Adrenal gland (tissue), 19 donors: ENCODE measurements at places on chromosomes 1 and 21. TPM values are rescaled to one million over a fixed set of nuclear protein-coding genes. Genes with fewer than 3 reads are reported as not detected.
A peak's percentile ranks its signal among the peaks of the same experiment; 100 is the strongest.

GRCh38 chr1:55143684-55144083 is 71.5 kb downstream of the USP24 start:
- no peaks in the 10 kb centered on the region for H3K27me3 ChIP-seq
- DNase-seq = no peak
- H3K36me3 ChIP-seq = no peaks in the 10 kb centered on the region
- no peak overlapping the region for H3K27ac ChIP-seq

DNA sequence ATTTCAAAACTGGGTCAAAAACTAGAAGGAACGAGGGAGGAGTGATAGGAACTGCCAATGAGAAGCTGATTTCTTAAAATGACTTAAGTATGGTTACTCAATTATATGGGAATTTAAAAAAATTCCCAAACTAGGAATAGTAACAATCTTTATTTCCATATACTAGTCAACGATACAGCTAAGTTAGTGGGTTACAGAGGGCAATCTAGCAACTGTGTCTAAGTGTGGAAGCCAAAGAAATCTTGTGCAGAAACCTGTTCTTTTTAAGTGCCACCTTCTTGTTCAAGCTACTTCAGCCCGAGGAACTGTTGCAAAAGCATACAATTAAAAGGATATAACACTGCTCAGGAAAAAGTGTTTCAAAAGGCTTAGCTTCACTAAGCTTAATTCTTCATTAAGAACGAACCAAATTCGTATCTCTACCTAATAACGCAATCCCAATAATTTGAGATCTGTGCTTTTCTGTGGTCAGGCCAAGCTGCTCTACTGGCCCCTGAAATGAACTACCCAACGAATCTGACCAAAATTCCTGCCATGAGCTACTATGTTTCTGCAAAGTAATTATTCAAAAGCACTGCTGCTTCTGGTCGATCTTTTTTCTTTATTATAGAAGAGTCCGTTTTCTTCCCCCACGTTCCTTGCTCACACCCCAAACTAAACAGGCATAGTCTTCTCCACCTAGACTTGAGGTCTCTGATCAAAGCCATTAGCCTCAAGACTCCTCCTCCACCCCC is 1.8 kb downstream of the USP24 start:
- no peaks in the 10 kb centered on the region for H3K27me3 ChIP-seq
- H3K4me1 ChIP-seq = peaks cover 53% of the 10 kb centered on the region
- H3K4me3 ChIP-seq = peak overlapping the region; percentile 68

DNA sequence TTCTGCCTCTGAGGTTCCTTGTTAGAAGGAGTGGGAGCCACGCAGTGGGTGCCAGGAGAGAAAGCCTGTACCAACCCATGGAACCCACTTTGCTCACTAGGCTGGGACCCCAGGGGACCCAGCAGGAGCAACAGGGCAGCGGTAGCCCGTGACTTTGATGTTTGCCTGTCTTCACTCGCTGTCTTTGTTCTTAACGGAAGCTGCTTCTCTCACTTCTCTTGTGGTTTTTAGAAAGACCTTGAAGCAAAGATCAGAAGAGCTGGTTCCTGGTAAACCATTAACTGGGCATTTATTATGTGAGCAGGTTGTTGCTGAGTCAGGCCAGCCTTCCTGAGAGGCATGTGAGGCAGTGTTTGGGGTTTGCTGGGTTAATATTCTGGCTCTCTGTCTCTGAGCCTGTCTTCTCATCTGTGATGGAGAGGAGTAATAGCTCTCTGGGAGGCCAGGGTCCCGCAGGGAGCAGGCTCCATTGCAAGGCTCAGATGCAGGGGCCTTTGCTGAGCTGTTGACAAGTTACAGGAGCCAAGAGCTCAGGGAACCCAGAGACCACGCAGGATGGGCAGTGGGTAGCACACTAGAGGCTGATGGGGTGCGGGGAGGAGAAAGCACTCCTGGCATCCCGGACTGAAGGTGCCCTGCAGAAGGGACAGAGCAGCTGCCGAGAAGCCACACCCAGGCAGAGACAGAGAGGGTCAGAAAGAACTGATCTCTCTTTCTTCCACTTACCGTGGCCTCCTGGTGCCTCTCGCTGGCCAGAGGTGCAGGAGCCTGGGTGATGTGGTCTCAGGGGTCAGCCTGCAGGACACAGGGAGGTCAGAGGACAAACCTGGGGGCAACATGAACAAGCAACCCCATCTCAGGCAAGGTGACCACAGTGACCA is 367.5 kb upstream of the C1orf174 start:
- no peaks in the 10 kb centered on the region for H3K4me1 ChIP-seq
- no peak overlapping the region for H3K27ac ChIP-seq
- no peak for DNase-seq
- no peaks in the 10 kb centered on the region for H3K36me3 ChIP-seq
- H3K4me3 ChIP-seq = no peak overlapping the region

DNA sequence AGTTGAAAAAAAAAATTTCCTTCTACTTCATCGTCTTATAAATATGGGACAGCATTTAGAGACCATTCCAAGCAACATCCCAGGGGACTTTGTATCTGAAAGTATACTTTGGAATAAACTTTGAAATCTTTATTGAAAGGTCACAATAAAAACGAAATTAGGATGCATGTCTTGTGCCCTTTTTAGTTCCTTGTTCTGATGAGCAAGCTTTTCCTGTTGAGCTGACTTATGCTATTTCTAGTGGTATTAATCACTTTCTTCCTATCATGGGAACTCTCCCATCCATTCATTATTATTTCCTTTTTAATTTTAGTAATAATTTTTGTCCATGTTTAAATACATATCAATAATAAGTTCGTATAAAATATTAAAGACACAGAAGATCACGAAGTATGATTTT is 4.0 kb upstream of the GBP2 start:
- H3K27me3 ChIP-seq = no peaks in the 10 kb centered on the region
- DNase-seq = no peak
- H3K4me3 ChIP-seq = no peak overlapping the region
- no peak overlapping the region for H3K27ac ChIP-seq
- H3K36me3 ChIP-seq = no peaks in the 10 kb centered on the region

Gene PRAMEF10
- not detected for polyA plus RNA-seq

DNA sequence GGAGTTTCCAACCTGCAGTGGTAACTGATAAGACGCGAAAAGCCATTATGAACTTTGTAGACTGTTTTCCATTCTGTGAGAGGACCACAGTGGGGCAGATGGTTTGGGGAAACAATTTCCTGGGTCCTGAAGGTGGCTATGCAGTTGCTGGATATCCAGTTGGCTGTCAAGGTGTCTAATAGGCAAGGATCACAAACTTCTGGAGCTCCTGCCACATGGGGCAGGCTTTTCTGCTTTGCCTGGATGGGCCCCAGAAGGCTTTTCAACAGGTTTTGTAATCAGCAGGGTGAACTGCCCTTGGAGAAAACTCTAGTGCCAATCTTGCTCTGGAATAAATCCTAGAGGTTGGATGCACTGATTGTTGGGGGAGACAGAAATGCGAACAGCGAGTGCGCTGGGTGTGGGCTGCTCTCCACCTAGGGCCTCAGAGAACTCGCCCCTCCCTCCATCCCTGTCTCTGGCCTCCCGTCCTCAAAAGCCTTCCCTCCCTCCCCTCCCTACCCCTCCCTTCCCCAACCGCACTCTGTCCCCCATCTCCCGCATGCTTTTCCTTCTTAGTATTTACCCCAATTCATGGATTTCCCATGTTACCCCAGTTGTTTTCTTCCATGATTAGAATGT is 210.3 kb upstream of the USP24 start:
- H3K36me3 ChIP-seq = no peaks in the 10 kb centered on the region
- H3K27ac ChIP-seq = no peak overlapping the region

DNA sequence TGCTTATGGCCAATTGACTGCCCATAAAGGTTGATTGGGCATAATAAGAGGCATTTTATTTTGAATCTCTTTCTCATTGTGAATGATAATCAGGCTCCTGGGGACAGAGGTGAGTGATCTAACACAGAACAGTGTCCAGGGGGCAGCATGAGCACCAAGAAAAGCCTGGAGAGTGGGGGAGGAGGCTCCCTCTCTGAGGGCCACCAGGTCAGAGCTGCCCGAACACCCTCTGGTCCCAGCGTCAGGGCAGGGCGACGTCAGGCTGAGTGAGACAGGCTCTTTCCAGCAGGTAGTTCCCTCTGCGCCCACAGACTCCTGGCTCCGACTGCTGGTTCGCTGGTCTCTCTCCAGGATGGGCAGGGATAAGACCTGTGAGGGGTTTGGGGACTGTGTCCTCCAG is 250.2 kb upstream of the C1orf174 start:
- H3K27ac ChIP-seq = no peak overlapping the region
- H3K4me1 ChIP-seq = no peaks in the 10 kb centered on the region
- no peaks in the 10 kb centered on the region for H3K27me3 ChIP-seq
- H3K4me3 ChIP-seq = no peak overlapping the region
- DNase-seq = no peak

Gene CELA3B
- polyA plus RNA-seq = 0.80 TPM

Gene SMIM34
- polyA plus RNA-seq = not detected

DNA sequence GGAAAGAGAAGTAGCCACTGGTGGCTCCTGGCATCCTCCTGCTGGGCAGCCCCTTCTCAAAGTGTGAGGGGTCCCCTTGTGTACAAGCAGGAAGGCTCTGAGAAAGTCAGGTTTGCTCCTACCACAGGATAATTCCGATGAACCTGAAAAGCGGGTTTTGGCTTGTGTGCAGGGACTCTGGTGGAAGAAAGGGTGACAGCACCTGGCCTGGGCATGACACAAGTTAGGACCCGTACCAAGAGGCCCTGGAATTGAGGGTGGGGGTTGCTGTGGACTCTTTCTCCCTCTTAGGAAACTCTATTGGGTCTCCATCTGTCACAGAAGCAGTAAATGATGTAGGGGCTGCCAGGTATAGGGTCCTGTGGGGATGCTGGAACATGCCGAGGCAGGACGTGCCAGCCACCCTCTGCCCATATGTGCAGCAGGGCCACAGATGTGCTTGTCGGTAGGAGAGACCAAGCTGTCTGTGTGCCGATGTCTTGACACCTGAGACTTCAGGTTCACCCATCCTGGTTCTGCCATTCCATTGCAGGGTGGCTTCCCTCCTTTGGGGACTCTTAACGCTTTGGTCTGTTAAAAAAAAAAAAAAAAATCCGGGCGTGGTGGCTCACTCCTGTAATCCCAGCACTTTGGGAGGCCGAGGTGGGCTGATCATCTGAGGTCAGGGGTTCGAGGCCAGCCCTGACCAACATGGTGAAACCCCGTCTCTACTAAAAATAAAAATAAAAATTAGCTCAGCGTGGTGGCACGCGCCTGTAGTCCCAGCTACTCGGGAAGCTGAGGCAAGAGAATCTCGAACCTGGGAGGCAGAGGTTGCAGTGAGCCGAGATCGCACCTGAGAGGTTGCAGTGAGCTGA is 9.8 kb downstream of the C1orf35 start:
- H3K36me3 ChIP-seq = peaks cover 27% of the 10 kb centered on the region
- H3K27ac ChIP-seq = no peak overlapping the region
- no peak for DNase-seq
- peaks cover 63% of the 10 kb centered on the region for H3K4me1 ChIP-seq

GRCh38 chr1:44606701-44607281 is 67.5 kb downstream of the TMEM53 start:
- no peak overlapping the region for H3K4me3 ChIP-seq
- no peaks in the 10 kb centered on the region for H3K4me1 ChIP-seq
- H3K27me3 ChIP-seq = no peaks in the 10 kb centered on the region
- DNase-seq = no peak
- H3K36me3 ChIP-seq = no peaks in the 10 kb centered on the region
- H3K27ac ChIP-seq = no peak overlapping the region

Gene KLF17
- 0.37 TPM for polyA plus RNA-seq

Gene PKLR
- not detected for polyA plus RNA-seq
